ENCODE measurements at places on chromosomes 16 and 17. TPM values are rescaled to one million over a fixed set of nuclear protein-coding genes. Genes with fewer than 3 reads are reported as not detected.

The CHD9 gene
- 46.2 TPM for total RNA-seq

The NPB gene
- 2.1 TPM for total RNA-seq

The FAM20A gene
- 34.4 TPM for total RNA-seq

The NR1D1 gene
- total RNA-seq: 8.6 TPM

The PRSS21 gene
- not detected for total RNA-seq

The RPL26 gene
- 2,435 TPM for total RNA-seq

GRCh38 chr16:23802776-23803175 is 33.0 kb upstream of the PRKCB start:
- no peaks in the 10 kb centered on the region for H3K27me3 ChIP-seq
- H3K36me3 ChIP-seq: no peaks in the 10 kb centered on the region
- no peak for DNase-seq
- H3K4me3 ChIP-seq: no peak overlapping the region
- no peaks in the 10 kb centered on the region for H3K4me1 ChIP-seq

GRCh38 chr16:51522902-51523301 is 371.8 kb upstream of the SALL1 start:
- DNase-seq: no peak
- no peaks in the 10 kb centered on the region for H3K4me1 ChIP-seq
- H3K27me3 ChIP-seq: no peaks in the 10 kb centered on the region
- H3K36me3 ChIP-seq: peaks cover 11% of the 10 kb centered on the region
- H3K4me3 ChIP-seq: no peak overlapping the region

DNA sequence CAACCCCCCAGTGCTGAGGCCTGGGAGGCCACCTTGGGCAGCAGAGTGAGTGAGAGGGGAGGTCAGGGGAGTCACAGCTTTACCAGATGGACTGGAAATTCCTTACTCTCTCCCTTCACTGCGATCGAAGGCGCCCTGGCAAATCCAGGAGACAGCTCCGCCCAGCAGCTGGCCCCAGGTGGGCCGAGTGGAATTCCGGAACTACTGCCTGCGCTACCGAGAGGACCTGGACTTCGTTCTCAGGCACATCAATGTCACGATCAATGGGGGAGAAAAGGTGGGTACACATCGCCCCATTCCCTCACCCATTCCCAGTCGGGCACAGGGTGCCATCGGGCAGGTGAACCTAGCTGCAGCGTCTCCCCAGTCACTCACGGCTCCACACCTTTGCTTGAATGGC is 91.6 kb downstream of the ABCC6 start:
- H3K4me3 ChIP-seq: no peak overlapping the region
- no peaks in the 10 kb centered on the region for H3K4me1 ChIP-seq
- DNase-seq: no peak
- no peak overlapping the region for H3K27ac ChIP-seq
- H3K27me3 ChIP-seq: no peaks in the 10 kb centered on the region

- peaks cover 6% of the 10 kb centered on the region for H3K36me3 ChIP-seq
- H3K27me3 ChIP-seq: no peaks in the 10 kb centered on the region
- H3K4me1 ChIP-seq: no peaks in the 10 kb centered on the region
- no peak overlapping the region for H3K4me3 ChIP-seq
- no peak overlapping the region for H3K27ac ChIP-seq
- DNase-seq: no peak
These were observed 901.6 kb upstream of the GOT2 start for GRCh38 chr16:59635674-59636073.

GRCh38 chr16:88886845-88887521 is 20.5 kb upstream of the PABPN1L start:
- H3K4me3 ChIP-seq: no peak overlapping the region
- no peaks in the 10 kb centered on the region for H3K27me3 ChIP-seq
- H3K27ac ChIP-seq: no peak overlapping the region
- H3K4me1 ChIP-seq: no peaks in the 10 kb centered on the region

- H3K27ac ChIP-seq: no peak overlapping the region
- DNase-seq: no peak
- H3K4me3 ChIP-seq: no peak overlapping the region
- no peaks in the 10 kb centered on the region for H3K27me3 ChIP-seq
These were observed 43.3 kb upstream of the ULK2 start for GRCh38 chr17:19911033-19911432.

GRCh38 chr17:41026715-41027471 is at the start of gene KRTAP1-5:
KRTAP1-5 (minus strand) TSS chr17:41027208; CDS start chr17:41027155, 53 bp downstream.
- H3K4me3 ChIP-seq: no peak within 1 kb of the TSS
- H3K36me3 ChIP-seq: no peaks in the 10 kb centered on the region
- no peaks in the 10 kb centered on the region for H3K27me3 ChIP-seq
- DNase-seq: no peak

GRCh38 chr17:47975823-47976205 is 4.9 kb downstream of the CDK5RAP3 start:
- no peak overlapping the region for H3K4me3 ChIP-seq
- no peak for DNase-seq
- H3K36me3 ChIP-seq: peaks cover 34% of the 10 kb centered on the region
- no peaks in the 10 kb centered on the region for H3K27me3 ChIP-seq

DNA sequence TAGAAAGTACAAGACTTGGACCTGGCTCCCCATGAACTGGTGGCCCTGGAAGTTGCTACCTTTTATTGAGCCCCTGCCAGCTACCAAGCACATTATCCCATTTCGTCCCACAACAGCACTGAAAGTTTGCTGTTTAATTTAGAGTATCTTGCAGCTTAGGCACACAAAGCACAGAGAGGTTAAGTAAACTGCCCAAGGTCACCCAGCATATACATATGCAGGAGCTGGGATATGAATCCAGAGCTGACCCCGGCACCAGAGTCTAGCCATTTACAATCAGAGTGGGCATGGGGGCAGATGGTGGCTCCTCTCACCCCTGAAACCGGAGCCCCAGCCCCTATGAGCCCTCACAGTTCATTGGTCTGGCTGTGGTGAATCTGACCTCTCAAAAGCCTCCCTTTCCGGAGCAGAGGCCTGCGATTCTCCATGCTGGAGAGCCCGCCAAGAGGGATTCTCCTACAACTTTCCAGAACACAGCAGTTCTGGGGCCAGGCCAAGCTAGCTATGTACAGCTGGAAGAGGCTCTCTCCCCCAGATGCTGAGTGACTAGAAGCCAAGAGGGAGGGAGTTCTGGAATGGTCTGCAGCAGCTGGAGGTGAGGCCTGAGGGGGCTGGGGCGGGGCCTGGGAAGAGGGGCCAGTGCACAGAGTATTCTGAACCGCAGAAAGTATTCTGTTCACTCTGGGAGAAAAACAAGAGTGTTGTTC is 58.3 kb downstream of the SREBF1 start:
- H3K27ac ChIP-seq: no peak overlapping the region
- no peaks in the 10 kb centered on the region for H3K27me3 ChIP-seq
- no peaks in the 10 kb centered on the region for H3K4me1 ChIP-seq
- H3K36me3 ChIP-seq: no peaks in the 10 kb centered on the region
- no peak overlapping the region for H3K4me3 ChIP-seq

GRCh38 chr16:83606486-83607030 is 201.2 kb upstream of the HSBP1 start:
- H3K27me3 ChIP-seq: no peaks in the 10 kb centered on the region
- H3K4me3 ChIP-seq: no peak overlapping the region
- H3K36me3 ChIP-seq: peaks cover 6% of the 10 kb centered on the region
- H3K4me1 ChIP-seq: peaks cover 12% of the 10 kb centered on the region
- DNase-seq: peak; percentile 50

- no peak overlapping the region for H3K27ac ChIP-seq
- H3K4me3 ChIP-seq: no peak overlapping the region
- no peak for DNase-seq
- no peaks in the 10 kb centered on the region for H3K27me3 ChIP-seq
- H3K36me3 ChIP-seq: no peaks in the 10 kb centered on the region
- no peaks in the 10 kb centered on the region for H3K4me1 ChIP-seq
These were observed 355.3 kb downstream of the SLC39A11 start for GRCh38 chr17:72737151-72737690.

DNA sequence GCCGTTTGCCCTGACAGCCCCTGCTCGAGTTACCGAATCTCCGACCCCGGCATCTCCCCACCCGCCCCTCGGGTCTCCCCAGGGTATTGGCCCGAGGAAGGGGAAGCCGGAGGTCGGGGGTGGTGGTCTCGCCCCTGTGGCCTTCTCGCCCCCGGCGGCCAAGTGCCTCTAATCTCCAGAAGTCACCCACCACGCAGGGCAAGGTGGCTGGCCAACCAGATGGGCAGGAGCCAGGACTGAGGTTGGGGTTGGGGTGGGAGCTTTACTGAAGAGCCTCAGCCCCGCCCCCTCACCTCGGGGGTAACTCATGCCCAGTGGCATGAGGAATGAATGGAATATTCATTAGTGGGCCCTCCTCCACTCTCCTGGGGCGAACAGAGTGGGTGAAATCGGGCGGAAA is 637 bp downstream of the DHRS11 start:
- H3K4me1 ChIP-seq: no peaks in the 10 kb centered on the region
- H3K27ac ChIP-seq: no peak overlapping the region
- peaks cover 42% of the 10 kb centered on the region for H3K36me3 ChIP-seq
- H3K4me3 ChIP-seq: peak overlapping the region; percentile 90

- H3K4me3 ChIP-seq: no peak overlapping the region
- peak; percentile 67 for DNase-seq
- peaks cover 2% of the 10 kb centered on the region for H3K36me3 ChIP-seq
- H3K27me3 ChIP-seq: peaks cover 99% of the 10 kb centered on the region
- H3K27ac ChIP-seq: no peak overlapping the region
These were observed 4.8 kb upstream of the HOXB8 start for GRCh38 chr17:48619826-48620449.

GRCh38 chr16:66324815-66325515 is 41.5 kb upstream of the CDH5 start:
- H3K4me1 ChIP-seq: no peaks in the 10 kb centered on the region
- H3K4me3 ChIP-seq: no peak overlapping the region
- peak; percentile 71 for DNase-seq
- no peaks in the 10 kb centered on the region for H3K27me3 ChIP-seq

- no peak overlapping the region for H3K4me3 ChIP-seq
- no peaks in the 10 kb centered on the region for H3K27me3 ChIP-seq
- no peak overlapping the region for H3K27ac ChIP-seq
- no peak for DNase-seq
These were observed 211.7 kb downstream of the ZFHX3 start for GRCh38 chr16:72836181-72836580.

- H3K4me3 ChIP-seq: no peak overlapping the region
- no peak for DNase-seq
- H3K27ac ChIP-seq: no peak overlapping the region
These were observed 1.7 kb downstream of the MLYCD start for GRCh38 chr16:83900571-83900970.

GRCh38 chr17:78104540-78104941 is 24.0 kb downstream of the TMC6 start:
- no peak overlapping the region for H3K27ac ChIP-seq
- no peaks in the 10 kb centered on the region for H3K27me3 ChIP-seq
- H3K4me3 ChIP-seq: no peak overlapping the region

DNA sequence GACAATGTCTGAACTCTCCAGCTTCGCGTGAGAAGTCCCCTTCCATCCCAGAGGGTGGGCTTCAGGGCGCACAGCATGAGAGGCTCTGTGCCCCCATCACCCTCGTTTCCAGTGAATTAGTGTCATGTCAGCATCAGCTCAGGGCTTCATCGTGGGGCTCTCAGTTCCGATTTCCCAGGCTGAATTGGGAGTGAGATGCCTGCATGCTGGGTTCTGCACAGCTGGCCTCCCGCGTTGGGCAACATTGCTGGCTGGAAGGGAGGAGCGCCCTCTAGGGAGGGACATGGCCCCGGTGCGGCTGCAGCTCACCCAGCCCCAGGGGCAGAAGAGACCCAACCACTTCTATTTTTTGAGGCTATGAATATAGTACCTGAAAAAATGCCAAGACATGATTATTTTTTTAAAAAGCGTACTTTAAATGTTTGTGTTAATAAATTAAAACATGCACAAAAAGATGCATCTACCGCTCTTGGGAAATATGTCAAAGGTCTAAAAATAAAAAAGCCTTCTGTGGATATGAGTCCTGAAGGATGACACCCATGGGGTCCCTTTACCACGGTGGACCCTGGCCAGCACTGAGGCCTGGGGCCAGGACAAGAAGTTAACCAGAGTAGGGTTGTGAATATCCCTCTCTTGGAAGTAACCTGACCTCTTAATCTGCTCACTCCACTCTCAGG is 10.5 kb upstream of the ITGAD start:
- H3K4me1 ChIP-seq: no peaks in the 10 kb centered on the region
- H3K27me3 ChIP-seq: no peaks in the 10 kb centered on the region
- H3K27ac ChIP-seq: no peak overlapping the region
- no peaks in the 10 kb centered on the region for H3K36me3 ChIP-seq

DNA sequence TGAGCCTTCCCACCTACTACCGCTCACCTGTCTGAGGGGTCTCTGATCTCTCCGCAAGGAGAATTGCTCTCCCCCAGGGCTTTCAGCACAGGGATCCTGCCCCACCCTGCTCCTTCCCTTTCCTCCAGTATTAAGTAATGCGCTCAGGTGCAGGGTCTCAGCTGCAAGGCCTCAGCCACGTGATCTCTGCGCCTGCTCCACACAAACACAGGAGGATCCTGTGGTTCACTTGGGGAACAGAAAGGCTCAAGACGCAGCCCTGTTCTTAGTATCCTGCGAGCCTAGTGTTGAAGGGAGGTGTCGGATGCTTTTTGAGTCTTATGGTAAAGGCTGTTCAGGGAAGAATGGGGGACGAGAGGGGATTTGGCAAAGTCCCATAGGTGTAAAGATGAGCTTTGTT is 41.6 kb upstream of the GCSH start:
- no peaks in the 10 kb centered on the region for H3K36me3 ChIP-seq
- no peaks in the 10 kb centered on the region for H3K4me1 ChIP-seq
- DNase-seq: no peak
- no peak overlapping the region for H3K4me3 ChIP-seq

GRCh38 chr16:66905633-66906539 is 12.8 kb downstream of the CDH16 start:
- no peaks in the 10 kb centered on the region for H3K27me3 ChIP-seq
- H3K36me3 ChIP-seq: no peaks in the 10 kb centered on the region
- no peaks in the 10 kb centered on the region for H3K4me1 ChIP-seq
- DNase-seq: peak; percentile 80

DNA sequence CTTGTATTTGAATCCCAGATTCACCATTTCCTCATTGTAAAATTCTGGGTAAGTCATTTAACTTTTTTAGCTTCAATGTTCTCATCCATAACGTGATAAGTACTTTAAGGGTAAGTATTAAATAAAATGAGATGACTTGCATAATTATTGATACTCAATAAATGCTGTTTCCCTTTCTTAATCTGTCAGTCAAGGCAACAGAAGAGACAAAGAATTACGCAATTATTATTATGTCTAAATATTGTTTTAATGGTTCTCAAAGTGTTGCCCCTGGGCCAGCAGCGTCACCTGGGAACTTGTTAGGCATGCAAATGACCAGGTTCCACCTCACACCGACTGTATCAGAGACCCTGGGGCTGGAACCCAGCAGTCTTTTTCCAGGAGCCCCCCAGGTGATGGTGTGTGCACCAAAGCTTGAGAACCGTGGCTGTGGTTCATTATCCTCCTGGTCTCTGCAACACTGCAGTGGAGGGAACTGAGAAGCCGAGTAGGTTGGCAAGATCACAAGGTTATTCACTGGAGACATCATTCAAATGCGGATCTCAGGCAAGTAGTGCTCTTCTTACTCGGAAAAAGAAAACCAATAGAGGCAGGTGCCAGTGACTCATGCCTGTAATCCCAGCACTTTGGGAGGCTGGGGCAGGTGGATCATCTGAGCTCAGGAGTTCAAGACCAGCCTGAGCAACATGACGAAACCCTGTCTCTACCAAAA is 43.5 kb downstream of the LYRM9 start:
- H3K27ac ChIP-seq: no peak overlapping the region
- H3K4me3 ChIP-seq: no peak overlapping the region
- no peaks in the 10 kb centered on the region for H3K36me3 ChIP-seq
- H3K27me3 ChIP-seq: no peaks in the 10 kb centered on the region

Data from H9 (cell line).